ENCODE measurements at places on chromosomes 16 and 17.

- no peak for DNase-seq
These were observed 39.0 kb downstream of the CA4 start for GRCh38 chr17:60188759-60189158.

- no peak for DNase-seq
These were observed 100.8 kb upstream of the XYLT1 start for GRCh38 chr16:17571499-17572093.

- DNase-seq: no peak
These were observed 52.1 kb upstream of the DOC2B start for GRCh38 chr17:233473-233941.

DNA sequence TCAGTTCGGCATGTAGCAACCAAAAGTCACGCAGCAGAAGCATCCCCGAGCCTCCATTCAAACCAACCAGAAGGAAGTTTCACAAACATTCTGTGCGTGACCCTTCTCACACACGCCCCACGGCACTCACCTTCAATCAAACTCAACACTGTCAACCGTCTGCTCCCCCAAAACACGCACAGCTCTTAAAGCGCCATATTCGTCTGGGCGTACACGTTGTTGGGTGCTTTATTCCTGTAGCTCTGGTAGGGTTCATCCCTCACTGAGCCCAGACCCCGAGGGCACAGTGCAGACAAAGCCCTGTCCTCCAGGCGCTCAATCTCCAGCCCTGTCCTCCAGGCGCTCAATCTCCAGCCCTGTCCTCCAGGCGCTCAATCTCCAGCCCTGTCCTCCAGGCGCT lies 2.2 kb downstream of the RAB40B start:
- no peak for DNase-seq

DNA sequence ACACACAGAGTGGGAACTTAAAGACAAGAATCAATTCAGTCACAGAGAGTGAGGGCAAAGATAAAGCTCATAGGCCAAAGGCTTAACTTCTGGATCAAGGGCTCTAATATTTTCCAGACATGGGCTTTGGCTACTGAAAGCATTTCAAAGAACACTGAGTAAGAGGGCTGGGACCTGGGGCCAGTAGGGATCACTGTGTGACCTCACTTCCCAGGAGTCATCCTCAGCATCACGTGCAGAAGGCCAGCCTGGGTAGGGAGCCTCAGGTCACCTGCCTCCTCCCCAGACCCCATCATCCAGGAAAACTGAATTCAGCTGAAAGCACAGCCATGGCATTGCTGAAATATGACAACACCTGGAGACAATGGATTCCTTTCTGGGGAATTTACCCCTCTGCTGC lies 163.5 kb downstream of the RAB11FIP4 start:
- DNase-seq: no peak

- no peak for DNase-seq
These were observed 20.1 kb downstream of the CCDC102A start for GRCh38 chr16:57516176-57516725.

GRCh38 chr17:28706471-28707338 lies 5.0 kb downstream of the PROCA1 start:
- no peak for DNase-seq

- no peak for DNase-seq
These were observed 351.8 kb upstream of the CDH11 start for GRCh38 chr16:65473699-65474098.

- DNase-seq: no peak
These were observed 123.2 kb downstream of the KCNJ18 start for GRCh38 chr17:21815352-21816063.

DNA sequence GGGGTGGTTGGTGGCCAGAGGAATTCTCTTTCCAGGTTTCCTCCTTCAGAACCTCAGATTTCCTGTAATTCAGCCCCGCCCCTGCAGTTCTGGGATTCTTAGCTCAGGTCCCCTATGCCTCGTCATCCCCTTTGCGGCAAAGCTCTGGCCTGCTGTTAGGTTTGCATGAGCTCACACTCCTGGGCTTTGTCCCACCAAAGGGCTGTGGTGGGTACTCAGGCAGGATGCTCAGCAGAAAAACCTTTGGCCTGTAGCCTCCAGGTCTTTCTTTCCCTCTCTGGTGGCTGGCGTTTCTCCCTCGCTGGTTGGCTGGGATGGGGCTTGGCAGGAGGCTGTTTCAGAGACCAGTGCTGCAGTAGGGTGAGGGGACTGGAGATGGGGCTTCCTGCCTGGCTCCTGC lies 9.6 kb upstream of the PLEKHG4 start:
- no peak for DNase-seq

DNA sequence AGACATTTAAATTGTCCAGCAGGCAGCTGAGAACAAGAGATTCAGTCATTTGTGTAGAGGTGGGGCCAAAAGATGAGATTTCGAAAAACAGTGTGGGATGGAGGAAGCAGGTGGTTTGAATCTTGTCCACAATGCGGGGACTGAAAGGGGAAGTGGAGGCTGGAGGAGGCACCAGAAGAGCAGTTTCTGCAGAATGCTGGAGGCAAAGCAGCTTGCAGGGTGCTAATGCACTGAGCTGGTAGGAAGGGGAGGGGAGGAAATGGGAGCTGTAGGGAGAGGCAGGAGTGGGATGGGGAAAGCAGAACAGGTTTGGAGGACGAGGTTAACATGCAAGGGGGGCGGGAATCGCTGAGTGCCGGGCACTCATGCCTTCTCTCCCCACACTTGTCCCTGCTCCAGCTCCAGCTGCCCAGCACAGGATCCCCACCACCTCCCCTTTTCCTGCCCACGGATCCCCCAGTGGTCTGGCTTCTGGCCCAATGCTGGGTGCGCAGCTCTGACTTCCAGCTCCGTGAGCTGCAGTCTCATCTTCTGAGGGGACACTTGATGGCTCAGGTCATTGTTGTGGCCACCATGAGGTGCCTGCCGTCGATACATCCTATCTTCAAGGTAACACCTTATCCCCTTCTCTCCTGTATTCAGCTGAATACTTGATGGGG lies 9.4 kb downstream of the C17orf100 start:
- DNase-seq: no peak

- DNase-seq: no peak
These were observed 4.3 kb downstream of the CAMKK1 start for GRCh38 chr17:3888343-3889171.

DNA sequence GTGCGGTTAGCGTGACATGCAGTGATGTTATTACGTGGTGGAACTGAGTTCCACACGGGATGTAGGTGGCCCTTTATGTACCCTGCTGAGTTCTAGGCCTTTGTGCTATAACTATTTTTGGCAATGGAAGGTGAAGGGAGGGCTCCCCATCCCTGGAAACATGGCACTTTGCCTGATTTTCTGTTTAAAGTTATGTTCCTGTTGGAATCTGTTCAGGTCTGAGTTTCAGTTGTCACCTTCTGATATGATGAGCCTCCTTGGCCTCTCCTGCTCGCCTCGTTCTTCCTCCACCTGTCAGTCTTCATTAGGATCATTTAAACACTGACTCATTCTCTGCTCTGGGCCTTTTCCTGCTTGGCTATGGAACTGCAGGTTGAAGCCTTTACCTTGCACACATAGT lies 200.6 kb downstream of the FTO start:
- DNase-seq: no peak

DNA sequence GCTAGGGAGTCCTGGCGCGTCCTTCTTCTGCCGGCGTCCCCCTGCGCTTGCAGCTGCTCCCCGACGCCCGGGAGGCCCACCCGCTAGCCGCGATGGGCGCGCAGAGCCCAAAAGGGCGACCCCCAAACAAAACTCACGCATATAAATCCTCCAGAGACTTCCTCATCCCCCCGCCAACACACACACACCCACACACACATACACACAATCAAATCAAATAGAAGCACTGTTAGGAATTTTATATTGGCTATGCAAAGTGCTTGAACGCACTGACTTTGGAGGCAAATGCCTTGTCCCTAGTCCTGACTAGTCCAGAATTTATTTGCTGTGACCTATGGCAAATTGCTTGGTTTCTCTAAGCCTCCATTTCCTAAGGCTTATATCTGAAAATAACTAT lies 23.8 kb upstream of the CRYM start:
- DNase-seq: no peak

DNA sequence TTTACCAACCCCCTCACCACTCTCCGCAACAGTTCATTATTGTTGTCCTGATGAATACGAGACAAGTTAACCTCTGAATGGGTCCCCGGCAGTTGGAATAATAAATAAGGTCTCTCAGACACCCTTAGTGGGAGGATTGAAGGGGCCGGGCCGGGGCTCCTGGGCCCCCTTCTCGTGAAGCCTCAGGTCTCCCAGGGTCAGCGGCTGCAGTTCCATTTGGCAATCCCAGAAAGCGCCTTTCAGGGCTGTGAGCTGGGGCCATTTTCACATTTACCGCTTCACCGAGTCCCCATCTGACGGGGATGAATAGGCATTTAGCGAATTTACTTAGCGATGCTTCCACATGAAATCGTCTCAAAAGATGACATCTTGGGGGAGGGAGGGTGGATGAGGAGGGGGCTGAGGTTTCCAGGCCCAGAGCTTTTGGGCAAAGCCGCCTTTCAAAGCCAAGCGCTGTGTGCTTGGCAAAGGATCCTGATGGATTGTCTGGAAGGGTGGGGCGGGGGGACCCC lies 309.8 kb downstream of the XYLT1 start:
- DNase-seq: no peak

DNA sequence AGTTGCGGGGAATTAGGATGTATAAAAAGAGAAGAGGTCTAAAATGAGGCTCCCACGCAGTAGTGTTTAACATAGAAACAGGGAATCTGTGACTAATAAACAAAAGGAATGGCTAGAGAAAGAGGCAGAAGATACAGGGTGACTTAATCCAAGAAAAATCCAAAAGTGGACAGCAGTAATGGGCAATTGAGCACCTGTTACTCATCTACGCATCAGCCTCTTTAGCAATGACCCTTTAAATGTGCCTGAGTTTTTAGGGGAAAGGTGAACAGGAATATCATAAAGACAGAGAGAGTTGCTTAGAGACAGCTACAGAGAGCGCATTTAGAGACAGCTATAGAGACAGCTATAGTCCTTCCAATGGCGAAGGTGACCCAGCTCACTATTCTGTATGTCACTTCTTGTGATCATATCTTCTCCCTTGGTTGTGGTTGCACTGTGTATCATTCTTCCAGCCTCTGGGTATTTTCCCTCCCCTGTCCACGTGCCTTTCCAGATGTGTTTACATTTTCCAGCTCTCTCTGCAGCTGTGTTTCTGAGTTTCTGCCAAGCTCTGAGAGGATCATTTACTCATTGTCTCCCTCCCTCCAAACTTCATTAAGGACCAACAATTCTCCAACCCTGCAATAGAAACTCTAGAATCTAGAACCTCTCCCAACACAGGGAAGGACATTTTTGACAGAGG lies 61.5 kb downstream of the MYOCD start:
- no peak for DNase-seq

DNA sequence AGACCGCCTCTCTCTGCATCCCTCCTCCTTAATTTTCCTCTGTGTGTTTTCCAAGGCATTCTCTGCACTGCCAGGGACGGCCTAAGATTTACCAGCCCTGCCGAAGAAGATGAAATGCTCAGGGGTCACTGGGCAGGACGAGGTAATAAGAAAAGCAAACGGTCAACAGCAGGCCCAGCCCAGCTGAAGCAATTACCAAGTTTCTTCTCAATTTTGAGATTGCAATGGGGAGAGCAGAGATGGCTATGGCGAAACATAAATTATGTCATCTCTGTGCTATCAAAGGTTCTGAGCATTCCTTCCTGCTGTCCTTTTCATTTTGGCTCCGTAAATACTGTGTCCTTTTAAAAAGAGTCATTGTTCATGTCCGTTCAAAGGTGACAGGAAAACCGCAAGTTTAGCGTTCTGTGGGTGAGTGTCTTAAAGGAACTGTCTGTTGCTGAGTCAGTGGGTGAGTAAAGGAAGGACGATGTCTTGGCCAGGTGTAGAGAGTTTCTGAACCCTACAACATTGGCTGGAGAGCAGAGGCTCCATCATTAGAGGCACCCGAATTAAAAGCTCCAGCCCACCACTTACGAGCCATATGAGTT lies 753.9 kb upstream of the EEF2KMT start:
- DNase-seq: no peak

DNA sequence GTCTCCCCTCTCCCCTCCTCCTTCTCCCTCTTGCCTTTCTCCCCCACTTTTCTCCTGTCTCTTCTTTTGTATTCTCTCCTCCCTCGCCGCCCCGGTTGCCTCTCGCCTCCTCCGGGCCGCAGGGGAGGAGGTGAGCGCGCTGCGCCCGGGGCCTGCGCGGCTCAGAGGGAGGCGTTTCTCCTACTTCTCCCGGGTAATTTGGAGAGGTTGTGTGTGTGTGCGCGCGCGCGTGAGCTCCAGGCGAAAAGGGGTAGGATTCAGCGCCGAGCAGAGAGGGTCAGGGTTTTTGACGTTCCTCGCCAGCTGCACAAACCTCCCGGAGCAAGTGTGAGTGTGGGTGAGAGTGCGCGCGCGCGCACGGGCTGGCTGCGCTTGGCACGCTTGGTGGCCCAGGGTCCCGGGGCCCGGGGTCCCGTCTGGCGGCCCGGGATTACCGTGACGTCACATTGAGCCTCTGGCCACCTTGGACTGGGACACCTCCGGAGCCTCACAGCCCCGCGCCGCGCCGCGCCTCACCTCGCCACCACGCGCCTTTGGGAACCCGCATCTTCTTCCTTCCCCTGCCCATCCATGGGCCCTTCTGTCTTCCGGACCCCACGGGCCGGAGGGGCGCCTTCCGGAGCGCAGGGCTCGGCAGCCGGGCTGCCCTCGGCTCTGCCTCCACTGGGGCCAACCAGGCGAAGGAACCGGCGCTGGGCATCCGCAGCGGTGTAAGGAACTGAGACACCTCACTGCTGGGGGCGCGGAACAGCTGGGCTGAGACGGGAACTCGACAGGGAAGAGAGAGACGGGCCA lies 479 bp downstream of the IRX6 start:
- DNase-seq: no peak

DNA sequence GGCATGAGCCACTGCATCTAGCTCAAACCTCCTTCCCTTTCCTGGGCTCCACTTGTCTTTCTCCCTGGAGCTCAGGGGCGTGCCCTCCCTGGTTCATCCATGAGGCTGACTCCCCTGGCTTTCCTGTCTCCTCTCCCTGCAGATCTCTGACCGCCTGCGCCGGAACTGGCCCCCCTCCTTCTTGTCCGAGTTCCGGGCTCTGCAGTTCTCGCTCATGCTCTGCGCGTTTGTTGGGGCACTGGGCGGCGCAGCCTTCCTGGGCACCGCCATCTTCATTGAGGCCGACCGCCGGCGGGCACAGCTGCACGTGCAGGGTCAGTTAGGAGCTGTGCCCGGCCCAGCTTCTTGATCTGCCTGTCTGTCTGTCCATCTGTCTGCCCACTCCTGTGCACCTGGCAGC lies 1.2 kb upstream of the LAT start:
- DNase-seq: no peak

DNA sequence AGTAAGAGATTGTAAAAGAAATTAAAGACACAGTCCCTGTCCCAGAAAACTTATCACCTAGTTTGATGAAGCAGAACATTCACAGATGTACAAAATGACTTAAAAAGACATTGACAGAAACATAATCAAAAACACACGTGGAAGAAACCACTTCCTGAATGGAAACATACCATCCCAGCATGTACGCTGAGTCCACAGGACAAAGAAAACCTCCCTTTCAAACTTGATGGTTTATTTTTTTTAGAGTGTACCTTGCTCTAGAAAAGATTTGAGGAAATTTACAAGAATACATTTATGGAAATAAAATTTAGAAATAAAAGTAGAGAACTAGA lies 140.9 kb downstream of the PMP22 start:
- no peak for DNase-seq

All from stimulated activated CD4-positive, alpha-beta T cell treated with anti-CD3 and anti-CD28 coated beads, TNF-alpha, amount 100 ng/mL, for 24 hours (primary cell).